NCI-H1930 (cell line): ENCODE measurements at places on chromosomes 6 and 20.

DNA sequence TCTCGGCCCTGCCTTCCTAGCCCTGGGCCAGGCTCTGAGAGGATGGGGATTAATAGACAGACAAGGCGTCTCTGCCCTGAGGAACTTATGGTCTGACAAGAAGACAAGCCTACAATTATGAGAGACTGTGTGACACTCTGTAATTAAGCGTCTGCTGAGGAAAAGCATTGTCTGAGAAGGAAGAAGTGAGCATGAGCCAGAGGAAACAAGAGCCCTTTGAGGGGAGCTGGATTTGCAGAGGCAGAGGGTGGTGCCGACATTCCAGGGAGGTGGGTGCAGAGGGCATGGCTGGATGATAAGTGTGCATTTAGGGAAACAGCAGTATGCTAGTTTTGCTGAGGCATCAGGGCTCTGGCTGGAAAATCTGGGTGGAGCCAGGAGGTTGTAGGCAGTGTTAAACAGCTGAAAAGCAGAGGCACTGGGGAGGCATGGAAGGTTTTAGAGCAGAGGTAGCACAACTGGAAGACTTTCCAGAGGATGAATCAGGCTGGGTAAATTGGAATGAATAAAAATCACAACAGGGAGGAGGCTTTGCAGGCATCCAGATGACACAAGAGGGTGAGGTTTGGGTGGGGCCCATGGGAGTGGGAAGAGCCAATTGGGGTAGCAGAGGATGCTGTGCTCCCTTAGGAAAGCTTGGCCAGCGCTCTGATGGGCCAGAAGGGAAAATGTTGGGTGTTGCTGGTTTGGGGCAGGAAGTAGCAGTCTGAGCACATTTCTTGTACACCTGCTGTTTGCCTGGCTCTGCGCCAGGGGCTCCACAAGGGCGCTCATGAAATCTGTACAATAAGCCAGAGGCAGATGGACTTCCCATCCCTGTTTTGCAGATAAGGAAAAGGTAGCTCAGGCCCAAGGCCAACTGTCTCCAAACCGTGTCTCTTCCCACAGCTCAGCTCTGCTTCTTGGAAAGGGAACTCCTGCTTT, 74.0 kb upstream of the MYL9 start:
- no peak for DNase-seq

DNA sequence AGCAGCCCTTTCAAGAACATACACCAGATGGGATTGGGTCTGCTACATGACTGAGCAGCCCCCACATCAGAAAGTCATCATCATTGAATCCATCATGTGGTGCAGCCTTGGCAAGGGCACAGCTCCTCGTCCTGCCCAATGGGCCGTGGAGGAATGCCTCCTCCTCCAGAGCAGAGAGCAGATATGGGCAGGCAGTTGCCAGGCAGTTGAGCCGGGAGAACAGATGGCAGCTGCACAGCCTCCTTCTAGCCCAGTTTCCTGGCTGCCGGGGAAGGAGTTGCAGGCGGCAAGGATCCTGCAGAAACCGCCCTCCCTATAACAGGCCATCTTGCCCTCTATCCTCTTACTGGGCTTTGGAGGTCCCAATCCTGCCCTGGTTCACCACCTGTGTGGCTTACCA, 11.9 kb upstream of the ZFAND3 start:
- DNase-seq, result no peak

GRCh38 chr6:158703837-158704822, 54.3 kb downstream of the SYTL3 start:
- DNase-seq, result peak; percentile 29

GRCh38 chr6:102411796-102412195, 1018.3 kb downstream of the GRIK2 start:
- no peak for DNase-seq

DNA sequence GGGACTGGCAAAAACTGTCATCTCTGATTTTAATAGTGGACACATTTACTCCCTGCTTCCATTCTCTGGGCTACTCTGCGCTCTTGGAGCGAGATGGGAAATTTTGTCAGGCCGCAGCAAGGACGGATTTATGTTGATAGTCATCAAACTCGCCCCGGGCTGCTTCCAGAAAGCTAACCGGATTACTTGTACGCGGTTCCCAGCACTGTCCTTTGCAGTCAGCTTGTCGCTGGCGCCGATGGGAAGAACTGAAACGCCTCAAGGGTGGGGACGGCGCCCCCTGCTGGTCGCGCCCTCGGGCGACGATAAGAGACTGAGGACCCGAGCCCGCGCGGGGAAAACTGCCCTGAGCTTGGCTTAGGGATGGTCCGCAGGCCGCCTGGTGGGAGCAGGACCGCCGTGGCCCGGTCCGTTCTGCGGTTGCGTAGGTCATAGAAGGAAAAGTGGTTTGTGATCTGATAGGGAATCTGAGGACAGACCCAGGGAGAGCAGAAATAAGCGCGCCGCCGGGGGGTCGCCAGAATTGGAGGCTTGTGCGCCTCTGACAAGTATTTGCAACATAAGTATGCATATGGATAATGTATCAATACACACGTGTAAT, 984 bp upstream of the ABT1 start:
- peak; percentile 85 for DNase-seq

DNA sequence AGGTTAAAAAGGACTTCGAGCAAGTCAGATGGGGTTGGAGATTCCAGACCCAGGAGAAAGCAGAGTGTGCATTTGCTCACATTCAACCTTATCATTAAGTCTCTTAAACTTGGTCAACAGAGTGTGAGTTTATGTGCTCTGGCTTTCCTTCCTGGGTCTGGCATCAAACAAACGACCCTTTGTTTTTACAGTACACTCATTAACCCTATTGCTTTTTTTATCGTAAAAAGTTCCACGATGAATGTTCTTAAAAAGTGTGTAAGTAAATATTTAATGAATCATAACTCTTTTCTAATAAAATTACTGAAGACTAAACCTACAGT, 2.5 kb downstream of the FYN start:
- no peak for DNase-seq

GRCh38 chr20:37262505-37262904, 891 bp upstream of the GHRH start:
- DNase-seq, result no peak

DNA sequence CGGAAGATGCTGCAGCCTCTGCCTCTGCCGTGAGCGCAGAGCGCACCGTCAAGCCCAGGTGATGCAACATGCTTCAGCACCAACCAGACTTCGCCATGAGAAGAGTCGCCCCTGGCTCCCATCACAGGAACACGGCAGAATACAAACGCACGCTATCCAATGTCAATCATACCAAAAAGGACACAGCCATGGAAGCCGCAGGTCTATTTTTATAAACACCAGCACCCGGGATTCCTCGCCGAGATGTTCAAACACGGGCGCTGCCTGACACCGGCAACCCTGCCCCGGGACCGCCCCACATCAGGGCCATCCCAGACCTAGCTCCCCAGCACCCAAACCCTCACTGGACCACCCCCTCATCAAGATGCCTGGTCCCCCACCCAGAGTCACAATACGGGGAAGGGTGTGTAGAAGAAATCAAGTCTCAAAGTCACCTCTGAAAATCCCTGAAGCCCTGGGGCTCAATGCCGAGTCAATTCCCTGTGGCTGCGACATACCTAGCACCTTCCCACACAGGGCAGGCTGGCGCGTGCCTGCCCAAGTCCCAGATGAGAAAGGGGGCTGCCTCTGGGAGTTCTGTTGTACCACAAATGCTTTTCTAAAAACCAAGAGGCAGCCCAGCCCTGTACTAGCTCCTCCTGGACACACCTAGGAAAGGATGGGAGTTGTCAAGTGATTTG, 17.9 kb downstream of the TAF4 start:
- no peak for DNase-seq

- DNase-seq, result no peak
Measured at GRCh38 chr6:148794797-148795196, 48.0 kb downstream of the UST start.

GRCh38 chr20:37529968-37530600, 2.4 kb upstream of the BLCAP start:
- DNase-seq, result no peak

GRCh38 chr6:116840091-116840490, 11.2 kb upstream of the GPRC6A start:
- DNase-seq, result no peak

GRCh38 chr20:10429443-10429981, 4.5 kb downstream of the MKKS start:
- no peak for DNase-seq

- no peak for DNase-seq
Measured at GRCh38 chr6:56335726-56336125, 88.3 kb upstream of the COL21A1 start.

DNA sequence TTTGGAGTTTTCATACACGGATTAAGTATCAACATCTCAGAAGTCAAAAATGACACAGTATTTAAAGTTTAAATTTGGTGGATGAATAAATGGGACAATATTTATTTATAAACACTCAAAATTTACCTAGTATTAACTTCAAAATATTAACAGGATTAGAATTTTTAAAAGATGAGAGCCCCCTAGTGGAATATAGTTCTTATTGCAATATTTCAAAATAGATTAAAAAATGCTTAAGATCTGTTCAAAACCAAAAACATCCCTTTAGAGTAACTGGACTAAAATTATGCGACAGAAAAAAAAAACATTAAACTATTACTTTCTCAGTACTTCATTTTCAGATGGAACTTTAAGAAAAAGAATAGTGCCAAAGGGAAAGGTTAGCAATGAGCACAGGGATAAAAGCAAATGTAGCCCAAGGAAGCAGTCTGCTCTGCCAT, 56.6 kb downstream of the SNX14 start:
- peak; percentile 1 for DNase-seq

DNA sequence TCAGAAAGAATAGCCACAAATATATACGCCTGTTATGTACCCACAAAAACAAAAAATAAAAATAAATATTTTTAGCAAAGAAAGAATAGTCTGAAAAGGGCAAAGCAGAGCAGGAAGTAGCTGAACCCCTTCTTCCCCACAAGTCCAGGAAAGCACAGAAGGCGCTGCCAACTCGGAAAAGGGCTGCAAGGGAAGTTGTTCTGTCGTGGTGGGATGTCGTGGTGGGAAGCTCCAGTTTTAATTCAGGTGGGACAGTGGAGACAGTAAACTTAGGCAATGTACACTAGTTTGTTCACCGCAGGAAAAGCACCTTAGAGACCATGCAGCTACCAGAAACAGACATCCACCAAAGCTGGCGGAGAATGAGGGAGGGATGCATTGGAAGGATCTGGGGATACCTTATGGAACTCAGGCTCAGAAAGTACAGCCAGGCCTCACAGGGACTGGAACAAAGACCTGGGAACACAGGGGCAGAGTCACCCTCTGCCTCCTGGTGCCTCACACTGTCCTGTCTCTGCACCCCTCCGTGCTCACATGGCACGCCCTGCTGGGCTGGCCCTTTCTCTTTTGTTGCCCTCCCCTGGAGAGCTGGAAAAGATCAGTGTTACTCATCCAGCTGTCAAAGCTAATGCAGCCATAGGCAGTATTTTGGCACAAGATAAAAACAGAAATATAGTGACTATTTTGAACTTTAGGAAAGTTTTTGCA, 3.3 kb upstream of the APMAP start:
- DNase-seq, result no peak

DNA sequence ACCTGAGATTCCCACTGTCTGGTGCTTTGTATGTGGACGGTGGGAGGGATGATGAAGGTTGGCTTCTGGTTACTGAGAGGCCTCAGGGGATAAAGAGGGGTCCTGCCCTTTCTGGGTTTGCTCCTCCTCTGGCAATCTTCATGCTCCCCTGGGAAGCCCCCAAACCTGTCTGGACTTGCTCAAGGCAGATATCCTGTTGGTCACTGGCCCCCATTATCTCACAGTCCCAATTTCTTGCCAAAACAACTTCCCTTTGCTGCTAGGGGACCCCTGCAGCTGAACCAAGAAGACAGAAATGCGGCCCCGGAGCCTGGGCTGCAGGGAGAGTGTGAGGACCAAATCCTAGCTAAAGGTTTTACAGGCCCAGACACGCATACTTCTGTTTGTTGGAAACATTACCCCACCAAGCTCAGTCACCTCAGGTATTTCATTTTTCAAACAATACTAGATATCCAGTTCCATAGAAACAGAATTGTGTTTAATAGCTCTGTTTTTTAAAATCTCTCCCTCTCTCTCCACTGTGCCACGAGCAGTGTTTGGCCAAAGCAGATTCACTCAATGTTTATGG, 63.4 kb upstream of the MRPS10 start:
- no peak for DNase-seq

DNA sequence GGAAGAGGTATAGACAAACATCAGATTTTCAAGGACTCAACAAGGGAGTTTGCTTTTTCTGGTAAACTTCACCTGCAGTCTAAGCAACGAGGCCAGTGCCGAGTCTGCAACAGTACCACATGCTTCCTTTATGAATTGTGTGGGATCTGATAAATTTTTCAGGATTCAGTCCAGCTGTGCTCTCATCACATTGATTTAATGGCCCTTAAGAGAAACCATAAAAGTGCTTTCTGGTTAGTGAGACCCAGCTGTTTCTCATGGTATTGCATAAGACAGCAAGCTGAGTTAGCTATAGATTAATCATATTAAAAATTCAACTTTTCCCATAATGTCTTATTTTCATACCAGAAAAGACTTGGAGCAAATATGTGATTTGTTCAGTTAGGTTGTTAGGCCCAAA, 291.4 kb downstream of the CENPW start:
- DNase-seq, result no peak

DNA sequence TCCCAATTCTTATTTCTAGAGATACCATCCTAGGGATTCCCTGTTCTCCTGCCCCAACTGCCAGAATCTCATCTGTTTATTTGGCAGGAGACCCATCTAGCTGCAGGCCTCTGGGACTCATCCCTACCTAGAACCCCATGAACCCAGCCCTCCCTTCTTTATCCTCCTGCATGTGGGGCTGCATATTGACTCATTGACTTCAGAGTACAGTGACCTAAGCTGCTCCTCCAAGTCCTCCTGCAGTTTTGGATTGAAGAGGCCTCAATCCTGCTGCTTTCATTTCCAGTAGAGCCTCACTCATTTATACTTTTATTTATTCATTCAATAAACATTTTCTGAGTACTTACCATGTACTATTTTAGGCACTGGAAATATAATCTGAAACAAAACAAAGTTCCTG, 11.6 kb downstream of the TMEM200A start:
- no peak for DNase-seq

DNA sequence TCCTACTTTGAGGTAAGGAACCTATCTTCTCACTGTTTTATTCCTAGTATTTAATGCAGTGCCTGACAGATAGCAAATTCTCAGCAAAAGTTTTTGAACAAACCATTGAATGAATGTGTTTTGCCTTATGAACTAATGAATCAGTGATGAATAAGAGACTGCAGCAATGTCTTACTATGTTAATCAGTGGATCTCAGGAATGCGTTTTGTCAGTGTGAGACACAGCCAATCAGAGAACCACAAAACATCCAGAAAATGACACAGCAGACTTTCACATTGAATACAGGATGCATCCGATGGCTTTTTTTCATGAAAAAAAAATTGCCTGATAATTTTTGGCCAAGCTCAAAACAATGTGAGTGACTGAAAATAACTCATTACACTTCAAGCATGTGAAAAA, 270.5 kb downstream of the BMP2 start:
- no peak for DNase-seq

- no peak for DNase-seq
Measured at GRCh38 chr6:8059129-8059528, 5.1 kb downstream of the BLOC1S5 start.

GRCh38 chr20:48153523-48153922, 368.2 kb upstream of the SULF2 start:
- no peak for DNase-seq

GRCh38 chr6:141258516-141258915, 874.2 kb upstream of the GJE1 start:
- DNase-seq, result no peak

GRCh38 chr20:55974491-55975202, 30.7 kb downstream of the CBLN4 start:
- DNase-seq, result no peak

GRCh38 chr6:145530454-145530853, 204.9 kb downstream of the EPM2A start:
- DNase-seq, result no peak

- DNase-seq, result no peak
Measured at GRCh38 chr20:23091721-23092383, 5.7 kb upstream of the CD93 start.
